ENCODE measurements at places on chromosomes 16 and 17. TPM values are rescaled to one million over a fixed set of nuclear protein-coding genes. Genes with fewer than 3 reads are reported as not detected.
A peak's percentile ranks its signal among the peaks of the same experiment; 100 is the strongest.

The METRNL gene
- 118 TPM for polyA plus RNA-seq

- DNase-seq, result no peak
- H3K27me3 ChIP-seq, result no peaks in the 10 kb centered on the region
Measured at GRCh38 chr17:20092973-20093626, 83.9 kb downstream of the SPECC1 start.

- H3K4me1 ChIP-seq, result no peaks in the 10 kb centered on the region
- H3K27ac ChIP-seq, result no peak overlapping the region
- H3K27me3 ChIP-seq, result no peaks in the 10 kb centered on the region
Measured at GRCh38 chr17:45104029-45104428, 28.3 kb downstream of the PLCD3 start.

The PER1 gene
- polyA plus RNA-seq, result 79.4 TPM

DNA sequence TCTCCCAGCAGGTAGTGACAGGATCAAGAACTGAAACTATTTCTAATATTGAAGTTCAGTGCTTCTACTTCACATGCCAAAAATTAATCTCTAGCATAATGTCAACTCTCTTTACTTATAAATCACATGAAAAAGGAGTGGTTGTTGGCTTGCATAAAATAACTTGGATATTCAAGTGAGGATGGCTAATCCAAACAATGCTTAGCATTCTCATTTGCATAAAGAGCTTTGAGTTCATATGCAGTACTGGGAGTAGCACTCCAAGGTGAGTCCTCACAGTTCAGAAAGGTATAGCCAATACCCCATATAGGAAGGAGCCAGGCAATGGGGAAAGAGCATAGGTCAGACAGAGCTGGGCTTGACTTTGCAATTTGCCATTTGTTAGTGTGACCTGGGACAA, 149.3 kb downstream of the PCTP start:
- H3K4me3 ChIP-seq, result no peak overlapping the region
- DNase-seq, result no peak
- no peaks in the 10 kb centered on the region for H3K4me1 ChIP-seq
- H3K27ac ChIP-seq, result no peak overlapping the region
- no peaks in the 10 kb centered on the region for H3K36me3 ChIP-seq

The PYY gene
- 1.8 TPM for polyA plus RNA-seq

GRCh38 chr17:3972281-3972731, 8.1 kb upstream of the ATP2A3 start:
- no peak overlapping the region for H3K27ac ChIP-seq
- H3K36me3 ChIP-seq, result no peaks in the 10 kb centered on the region
- DNase-seq, result no peak
- H3K27me3 ChIP-seq, result no peaks in the 10 kb centered on the region
- H3K4me3 ChIP-seq, result no peak overlapping the region
- H3K4me1 ChIP-seq, result peaks cover 3% of the 10 kb centered on the region

DNA sequence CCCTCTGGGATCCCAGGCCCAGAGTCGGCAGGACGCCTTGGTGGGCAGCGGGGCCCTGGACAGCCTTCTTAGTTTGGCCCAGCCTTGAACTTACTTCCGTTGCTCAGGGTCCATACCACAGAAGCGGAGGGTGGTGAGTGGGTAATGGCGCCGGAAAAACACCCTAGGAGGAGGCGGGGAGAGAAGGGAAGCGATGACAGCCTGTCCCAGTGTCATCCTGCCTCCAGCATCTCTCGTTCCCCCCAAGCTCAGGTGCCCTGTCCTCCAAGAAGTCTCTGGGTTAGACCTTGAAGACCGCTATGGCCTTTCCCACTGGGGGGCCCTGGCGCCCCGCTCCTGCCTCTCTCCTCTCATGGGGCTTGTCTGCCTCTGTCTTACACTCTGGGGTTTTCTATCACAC, 22.9 kb downstream of the TNS4 start:
- no peaks in the 10 kb centered on the region for H3K36me3 ChIP-seq
- H3K27me3 ChIP-seq, result no peaks in the 10 kb centered on the region
- H3K4me1 ChIP-seq, result peaks cover 11% of the 10 kb centered on the region
- DNase-seq, result no peak

The GDPD3 gene
- polyA plus RNA-seq, result 13.2 TPM

The KRT34 gene
- polyA plus RNA-seq, result not detected

DNA sequence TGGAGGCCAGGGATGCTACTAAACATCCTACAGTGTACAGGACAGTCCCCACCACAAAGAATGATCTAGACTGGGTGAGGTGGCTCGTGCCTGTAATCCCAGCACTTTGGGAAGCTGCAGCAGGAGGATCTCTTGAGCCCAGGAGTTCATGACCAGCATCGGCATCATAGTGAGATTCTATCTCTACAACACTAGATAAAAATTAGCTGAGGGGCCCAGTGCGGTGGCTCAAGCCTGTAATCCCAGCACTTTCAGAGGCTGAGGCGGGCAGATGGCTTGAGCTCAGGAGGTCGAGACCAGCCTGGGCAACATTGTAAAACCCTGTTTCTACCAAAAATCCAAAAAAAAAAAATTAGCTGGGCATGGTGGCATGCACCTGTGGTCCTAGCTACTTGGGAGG, 5.4 kb upstream of the ZNF500 start:
- H3K4me1 ChIP-seq, result no peaks in the 10 kb centered on the region
- H3K4me3 ChIP-seq, result no peak overlapping the region
- H3K36me3 ChIP-seq, result no peaks in the 10 kb centered on the region
- no peaks in the 10 kb centered on the region for H3K27me3 ChIP-seq

DNA sequence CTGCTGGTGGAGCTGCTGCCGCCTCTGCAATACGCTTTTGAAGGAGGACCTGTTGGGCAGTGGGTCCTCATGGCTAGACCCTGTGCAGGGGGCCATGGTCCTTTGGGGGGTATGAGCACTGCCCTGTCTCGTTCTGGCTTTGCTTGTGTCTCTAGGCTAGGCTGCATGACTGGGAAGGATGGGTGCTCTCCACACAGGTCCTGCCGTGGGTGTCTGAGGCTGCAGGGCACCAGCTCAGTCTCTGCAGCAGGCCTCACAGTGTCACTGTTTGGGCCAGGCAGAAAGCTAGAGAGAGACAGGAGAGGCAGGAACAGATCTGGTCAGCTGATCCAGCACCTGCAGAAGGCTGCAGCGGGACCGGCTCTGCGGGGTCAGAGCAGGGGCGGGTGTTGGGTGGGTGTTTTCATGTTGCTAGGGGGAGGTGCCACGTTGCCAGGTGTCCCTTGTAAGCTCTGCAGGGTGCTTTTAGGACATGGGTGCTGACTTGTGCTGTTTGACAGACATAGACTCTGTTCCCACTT, 111.4 kb downstream of the SNX29 start:
- H3K4me1 ChIP-seq, result no peaks in the 10 kb centered on the region
- H3K27ac ChIP-seq, result no peak overlapping the region
- no peak overlapping the region for H3K4me3 ChIP-seq
- H3K36me3 ChIP-seq, result peaks cover 3% of the 10 kb centered on the region
- peak; percentile 24 for DNase-seq

The CRAMP1 gene
- 2.4 TPM for polyA plus RNA-seq

The LITAFD gene
- polyA plus RNA-seq, result not detected

DNA sequence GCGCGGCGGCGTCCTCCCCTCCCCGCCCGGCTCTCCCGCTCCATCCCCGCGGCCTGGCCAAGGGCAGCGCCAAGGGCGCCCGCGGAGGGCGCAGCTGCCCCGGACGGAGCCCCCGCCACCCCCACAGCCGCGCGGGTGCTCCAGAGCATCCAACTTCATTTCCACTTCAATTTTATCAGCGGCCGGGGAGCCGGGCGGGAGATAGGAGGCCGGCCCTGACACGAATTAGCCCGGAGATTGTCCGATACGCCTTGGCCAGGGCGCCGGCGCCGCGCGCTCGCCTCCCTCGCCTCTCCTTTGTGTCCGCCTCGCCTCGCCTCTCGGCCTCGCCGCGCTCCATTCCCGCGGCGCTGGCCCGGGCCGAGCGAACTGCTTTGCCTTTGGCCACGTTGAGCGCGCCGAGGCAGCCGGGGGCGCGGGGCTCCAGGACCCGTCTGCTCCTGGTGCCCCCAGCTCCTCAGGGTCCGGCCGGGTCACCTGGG, 129.1 kb upstream of the LHX1 start:
- peaks cover 67% of the 10 kb centered on the region for H3K27me3 ChIP-seq
- DNase-seq, result no peak
- H3K27ac ChIP-seq, result no peak overlapping the region
- no peaks in the 10 kb centered on the region for H3K4me1 ChIP-seq
- no peak overlapping the region for H3K4me3 ChIP-seq

The PLEKHH3 gene
- 13.4 TPM for polyA plus RNA-seq

DNA sequence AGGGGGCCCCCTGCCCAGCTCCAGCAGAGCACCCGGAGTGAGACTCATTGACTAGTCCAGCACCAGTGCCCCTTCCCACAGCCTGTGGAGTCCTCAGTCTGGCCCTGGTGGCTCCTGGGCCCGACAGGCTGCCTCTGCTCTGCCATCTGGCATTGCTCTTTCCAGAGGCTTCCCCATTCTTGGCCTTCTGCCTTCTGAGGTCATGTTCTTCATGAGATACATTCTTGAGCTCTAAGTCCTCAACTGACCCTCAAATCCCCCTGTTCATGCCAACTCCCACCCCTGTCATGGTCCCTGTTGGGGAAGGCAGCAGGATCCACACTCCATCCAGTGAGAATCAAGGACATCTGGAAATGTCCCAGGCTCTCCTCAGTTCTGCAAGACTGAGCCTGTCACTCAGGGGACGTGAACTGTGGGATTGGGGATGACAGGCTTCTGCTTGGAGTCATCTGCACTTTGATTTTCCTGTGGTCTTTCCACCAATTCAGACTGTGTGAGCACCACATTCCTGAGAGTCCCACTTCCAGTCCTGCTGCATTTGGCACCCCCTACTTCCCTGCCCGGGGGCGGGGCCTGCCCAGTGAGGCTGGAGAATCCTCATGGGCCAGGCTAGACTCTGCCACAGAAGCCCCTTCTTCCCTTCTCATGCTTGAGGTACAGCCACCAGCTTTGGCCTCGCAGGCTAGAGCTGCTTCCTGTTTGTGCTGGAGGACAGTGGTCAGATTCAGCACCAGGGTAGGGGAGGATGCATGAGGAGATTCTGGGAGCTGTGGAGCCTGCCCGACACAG, 2.7 kb downstream of the TRPV2 start:
- peaks cover 10% of the 10 kb centered on the region for H3K4me1 ChIP-seq
- H3K4me3 ChIP-seq, result no peak overlapping the region
- DNase-seq, result no peak
- H3K27me3 ChIP-seq, result no peaks in the 10 kb centered on the region

DNA sequence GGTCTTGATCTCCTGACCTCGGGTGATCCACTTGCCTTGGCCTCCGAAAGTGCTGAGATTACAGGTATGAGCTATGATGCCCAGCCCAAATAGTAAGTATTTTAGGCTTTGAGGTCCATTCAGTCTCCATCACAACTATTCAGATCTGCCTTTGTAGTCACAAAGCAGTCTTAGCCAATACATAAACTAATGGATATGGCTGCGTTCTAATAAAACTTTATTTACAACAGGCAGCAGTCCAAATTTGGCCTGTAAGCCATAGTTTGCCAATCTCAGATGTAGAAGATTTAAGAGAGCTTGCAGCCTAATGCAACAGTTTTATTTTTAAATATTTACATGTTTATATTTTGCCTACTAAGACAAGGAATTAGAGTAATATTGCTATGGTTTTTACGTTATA, 111.7 kb downstream of the YPEL2 start:
- no peaks in the 10 kb centered on the region for H3K36me3 ChIP-seq
- H3K4me3 ChIP-seq, result no peak overlapping the region
- DNase-seq, result no peak
- no peak overlapping the region for H3K27ac ChIP-seq
- peaks cover 2% of the 10 kb centered on the region for H3K4me1 ChIP-seq

- H3K4me1 ChIP-seq, result no peaks in the 10 kb centered on the region
- no peaks in the 10 kb centered on the region for H3K27me3 ChIP-seq
- no peak overlapping the region for H3K4me3 ChIP-seq
- no peak overlapping the region for H3K27ac ChIP-seq
- H3K36me3 ChIP-seq, result peaks cover 94% of the 10 kb centered on the region
Measured at GRCh38 chr17:29576214-29577000, 7.9 kb downstream of the TP53I13 start.

- no peak for DNase-seq
- peaks cover 66% of the 10 kb centered on the region for H3K36me3 ChIP-seq
- peaks cover 41% of the 10 kb centered on the region for H3K4me1 ChIP-seq
- no peaks in the 10 kb centered on the region for H3K27me3 ChIP-seq
- peak overlapping the region; percentile 59 for H3K27ac ChIP-seq
- H3K4me3 ChIP-seq, result no peak overlapping the region
Measured at GRCh38 chr17:16477255-16477654, 14.7 kb downstream of the LRRC75A start.

DNA sequence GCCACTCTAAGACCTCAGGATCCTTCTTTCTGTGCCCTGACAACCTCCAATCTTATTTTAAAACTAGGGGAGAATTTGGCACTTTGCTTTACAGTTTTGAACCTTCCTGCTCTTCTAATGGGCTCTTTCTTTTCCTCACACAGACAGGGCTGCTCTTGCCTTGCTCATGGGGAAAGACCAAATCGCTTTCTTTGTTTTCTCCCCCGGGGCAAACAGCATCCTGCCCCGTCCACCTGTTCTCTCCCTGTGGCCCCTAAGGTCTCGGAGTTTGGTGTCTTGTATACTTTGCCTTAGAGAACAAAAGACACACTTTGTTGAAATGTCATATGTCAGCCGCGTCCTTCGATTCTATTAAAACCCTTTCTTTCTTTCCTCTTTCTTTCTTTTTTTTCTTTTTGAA, 306.7 kb upstream of the SALL1 start:
- H3K27me3 ChIP-seq, result peaks cover 2% of the 10 kb centered on the region
- no peak for DNase-seq
- no peak overlapping the region for H3K4me3 ChIP-seq
- H3K36me3 ChIP-seq, result no peaks in the 10 kb centered on the region

DNA sequence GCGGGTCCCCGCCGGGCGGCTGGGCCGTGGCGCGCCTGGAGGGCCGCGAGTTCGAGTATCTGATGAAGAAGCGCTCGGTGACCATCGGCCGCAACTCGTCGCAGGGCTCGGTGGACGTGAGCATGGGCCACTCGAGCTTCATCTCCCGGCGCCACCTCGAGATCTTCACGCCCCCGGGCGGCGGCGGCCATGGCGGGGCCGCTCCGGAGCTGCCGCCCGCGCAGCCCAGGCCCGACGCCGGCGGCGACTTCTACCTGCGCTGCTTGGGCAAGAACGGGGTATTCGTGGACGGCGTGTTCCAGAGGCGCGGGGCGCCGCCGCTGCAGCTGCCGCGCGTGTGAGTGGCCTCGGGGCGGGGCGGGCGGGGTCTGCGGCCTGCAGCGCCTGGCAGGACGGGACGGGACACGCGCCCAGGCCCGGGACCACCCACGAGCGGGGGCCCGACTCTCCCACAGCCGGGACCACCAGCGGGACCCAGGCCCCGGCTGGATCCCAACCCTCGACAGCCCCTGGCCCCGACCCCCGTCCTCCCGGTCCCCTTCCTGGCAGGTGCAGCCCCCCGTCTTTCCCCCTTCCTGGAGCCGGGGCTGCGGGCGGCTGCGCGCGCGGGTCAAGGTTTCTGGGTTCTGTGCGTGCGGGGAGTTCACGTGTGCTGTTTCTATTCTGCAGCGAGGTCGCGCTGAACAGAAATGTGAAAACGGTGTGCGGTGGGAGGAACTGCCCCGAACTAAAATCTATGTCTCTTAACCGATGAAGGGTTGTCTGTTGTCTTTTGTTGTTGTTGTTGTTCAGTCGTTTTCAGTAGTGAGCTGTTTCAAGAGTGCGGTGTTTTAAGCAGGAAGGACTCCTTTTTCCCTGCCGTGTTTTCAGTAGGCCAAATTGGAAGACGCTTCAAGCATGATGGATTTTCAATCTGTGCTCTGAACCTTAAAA, 705 bp downstream of the FOXK2 start:
- H3K36me3 ChIP-seq, result no peaks in the 10 kb centered on the region
- H3K27ac ChIP-seq, result peak overlapping the region; percentile 59
- H3K4me1 ChIP-seq, result no peaks in the 10 kb centered on the region
- no peaks in the 10 kb centered on the region for H3K27me3 ChIP-seq
- H3K4me3 ChIP-seq, result peak overlapping the region; percentile 72

The ALDH3A2 gene
- 79.1 TPM for polyA plus RNA-seq
